ENCODE measurements at places on chromosomes 6 and 20.

DNA sequence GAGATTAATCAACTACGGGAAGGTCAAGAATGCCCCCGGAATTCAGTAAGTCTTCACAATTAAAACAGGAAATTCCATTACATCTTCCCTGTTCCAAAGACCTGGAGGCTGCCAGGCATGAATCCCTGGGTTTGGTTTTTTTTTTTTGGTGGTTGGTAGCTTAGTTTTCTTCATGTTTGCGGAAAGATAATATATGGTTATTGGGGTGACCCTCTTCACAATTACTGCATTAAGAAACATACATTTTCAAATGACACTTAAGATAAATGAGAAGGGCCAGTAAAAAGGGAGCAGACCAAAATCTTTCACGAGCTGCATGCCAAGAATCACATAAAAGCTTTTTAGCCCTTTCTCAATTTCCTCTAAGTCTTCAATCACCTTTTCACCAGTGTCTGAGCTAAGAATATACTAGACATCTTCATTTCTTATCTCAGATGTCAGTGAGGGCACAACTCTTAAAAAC lies 64.0 kb downstream of the KIF13A start:
- DNase-seq: no peak

- no peak for DNase-seq
These were observed 8.3 kb downstream of the PM20D2 start for GRCh38 chr6:89154131-89154530.

DNA sequence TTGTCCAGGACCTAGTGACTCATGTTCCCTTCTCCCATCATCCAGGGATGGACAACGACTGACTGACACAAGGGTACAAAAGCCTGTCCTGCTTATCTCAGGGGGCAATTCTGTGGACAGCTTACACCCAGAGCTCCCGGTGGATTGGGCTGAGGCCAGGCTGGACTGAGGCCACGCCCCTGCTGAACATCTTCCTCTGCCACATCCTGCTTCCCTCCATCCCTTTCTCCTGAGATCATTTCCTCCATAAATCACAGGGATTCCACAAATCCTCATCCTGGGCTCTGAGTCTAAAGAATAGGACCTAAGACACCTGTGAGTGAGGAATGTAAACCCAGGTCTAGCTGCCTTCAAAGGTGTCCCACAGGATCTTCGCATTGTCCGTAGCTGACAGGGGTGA lies 30.4 kb upstream of the RNF24 start:
- DNase-seq: no peak

DNA sequence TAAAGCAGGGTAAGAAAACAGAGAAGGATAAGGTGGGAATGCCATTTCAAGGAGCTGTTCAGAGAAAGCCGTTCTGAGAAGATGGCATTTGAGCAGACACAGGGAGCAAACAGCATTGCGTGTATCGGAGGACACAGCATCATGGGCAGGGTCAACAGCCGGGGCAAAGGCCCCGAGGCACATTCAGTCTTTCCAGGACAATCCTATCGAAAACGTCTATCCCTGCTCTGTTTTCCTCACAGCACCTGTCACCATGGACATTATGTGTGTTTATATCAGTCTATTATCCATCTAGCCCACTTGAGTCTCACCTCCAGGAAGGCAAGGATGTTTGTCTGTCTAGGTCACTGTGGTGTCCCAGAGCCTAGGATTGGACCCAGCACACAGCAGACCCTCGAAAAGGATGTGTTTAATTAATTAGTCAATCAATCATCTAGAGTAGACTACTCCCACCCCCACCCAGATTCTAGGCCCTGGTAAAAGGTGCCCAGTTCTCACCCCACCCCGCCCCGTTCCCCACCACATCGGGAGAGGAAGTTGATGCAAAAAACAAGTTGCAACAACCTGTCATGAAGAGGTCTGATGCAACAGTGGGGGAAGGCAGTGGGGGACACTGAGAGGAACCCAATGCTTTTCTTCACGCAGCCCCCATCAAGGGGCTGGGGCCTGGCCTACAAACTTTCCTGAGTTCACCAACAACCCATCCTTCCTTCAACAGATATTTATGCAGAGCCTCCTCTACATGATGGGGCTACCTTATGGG lies 66.6 kb downstream of the PREX1 start:
- DNase-seq: no peak

GRCh38 chr6:124683507-124683906 lies 278.7 kb upstream of the RNF217 start:
- DNase-seq: no peak

- no peak for DNase-seq
These were observed 20.6 kb upstream of the FABP7 start for GRCh38 chr6:122758927-122759334.

GRCh38 chr6:158793432-158793831 lies 25.7 kb downstream of the EZR start:
- DNase-seq: no peak

- DNase-seq: no peak
These were observed 4.6 kb downstream of the NINL start for GRCh38 chr20:25580711-25581110.

GRCh38 chr6:100617633-100618350 lies 153.1 kb upstream of the SIM1 start:
- no peak for DNase-seq

DNA sequence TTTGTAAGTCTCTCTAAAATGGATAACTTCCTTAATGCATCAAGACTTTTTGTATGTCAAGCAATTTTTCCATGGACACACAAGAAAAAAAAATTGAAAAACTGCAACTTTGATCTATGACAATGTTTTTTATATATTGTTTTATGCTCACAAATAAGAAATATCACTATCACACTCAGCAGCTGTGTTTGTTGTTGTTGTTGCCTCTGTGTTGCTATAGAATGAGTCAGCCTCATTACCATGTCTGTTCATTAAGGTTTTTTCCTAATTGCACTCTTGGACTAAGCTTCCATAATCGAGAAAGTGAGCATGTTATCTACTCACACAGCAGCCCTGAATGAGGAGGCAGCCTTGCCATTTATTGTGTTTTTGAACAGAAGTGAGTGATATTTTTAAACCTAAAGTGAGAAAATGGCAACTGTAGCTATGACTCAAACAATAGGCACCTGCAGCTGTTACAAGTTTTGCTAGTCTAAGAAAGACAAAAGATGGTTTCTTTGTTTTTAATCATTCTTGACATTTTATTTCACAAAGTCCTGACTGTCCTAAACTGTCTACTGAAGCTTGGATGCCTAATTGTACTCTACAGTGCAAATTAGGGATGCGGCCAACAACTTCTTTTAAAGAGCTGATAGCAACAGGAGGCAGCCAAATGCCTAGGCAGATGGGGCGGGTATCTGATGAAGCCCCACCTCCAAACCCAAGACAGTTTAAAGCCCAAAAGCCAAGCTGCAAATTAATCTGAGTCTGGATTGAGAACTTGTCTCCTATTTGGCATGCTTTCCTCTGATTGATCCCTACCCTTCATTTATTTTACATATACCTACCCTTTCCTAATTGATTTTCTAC lies 77.9 kb upstream of the DOK5 start:
- DNase-seq: no peak

GRCh38 chr20:63931735-63932134 lies 24.5 kb downstream of the UCKL1 start:
- DNase-seq: no peak

DNA sequence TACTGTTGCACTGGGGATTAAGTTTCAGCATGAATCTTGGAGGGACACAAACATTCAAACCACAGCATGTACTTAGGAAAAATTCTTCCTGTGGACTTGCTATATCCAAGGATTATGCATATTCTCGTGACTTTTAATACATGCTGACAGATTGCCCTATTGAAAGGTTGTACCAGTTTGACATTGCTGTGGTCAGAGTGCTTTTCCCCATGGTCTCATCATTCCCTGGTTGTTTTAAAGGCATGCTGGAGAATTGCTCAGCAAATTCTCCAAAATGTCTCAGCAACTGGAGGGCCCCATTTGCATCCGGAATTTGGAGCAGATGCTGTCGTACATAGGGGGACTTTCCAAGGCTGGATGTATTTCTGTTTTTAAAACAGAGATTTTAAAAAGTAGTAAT lies 7.4 kb downstream of the HECA start:
- DNase-seq: no peak

GRCh38 chr6:128465368-128466343 lies 54.7 kb downstream of the PTPRK start:
- no peak for DNase-seq

DNA sequence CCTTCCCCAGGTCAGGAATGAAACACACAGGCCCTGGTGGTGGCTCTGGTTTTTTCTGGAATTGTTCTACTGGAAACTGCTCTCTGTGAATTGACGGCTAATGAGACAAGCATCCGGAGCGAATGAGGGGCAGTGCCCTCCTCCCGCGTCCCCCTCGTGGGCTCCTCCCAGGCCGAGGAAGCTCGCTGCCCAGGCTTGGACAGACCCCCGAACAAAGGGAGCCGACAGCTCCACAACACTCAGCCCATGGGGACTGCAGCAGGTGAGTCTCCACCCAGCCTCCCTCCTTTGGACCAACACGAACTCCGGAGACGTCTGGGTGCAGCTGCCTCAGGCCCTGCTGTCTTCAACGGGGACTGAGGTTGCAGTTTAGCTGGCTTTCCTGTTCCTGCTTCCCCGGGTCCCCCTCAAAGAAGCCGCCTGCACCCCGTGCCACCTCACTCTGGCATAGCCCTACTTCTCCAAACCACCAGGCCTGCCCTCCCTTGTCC lies 31.3 kb upstream of the AFDN start:
- DNase-seq: no peak

DNA sequence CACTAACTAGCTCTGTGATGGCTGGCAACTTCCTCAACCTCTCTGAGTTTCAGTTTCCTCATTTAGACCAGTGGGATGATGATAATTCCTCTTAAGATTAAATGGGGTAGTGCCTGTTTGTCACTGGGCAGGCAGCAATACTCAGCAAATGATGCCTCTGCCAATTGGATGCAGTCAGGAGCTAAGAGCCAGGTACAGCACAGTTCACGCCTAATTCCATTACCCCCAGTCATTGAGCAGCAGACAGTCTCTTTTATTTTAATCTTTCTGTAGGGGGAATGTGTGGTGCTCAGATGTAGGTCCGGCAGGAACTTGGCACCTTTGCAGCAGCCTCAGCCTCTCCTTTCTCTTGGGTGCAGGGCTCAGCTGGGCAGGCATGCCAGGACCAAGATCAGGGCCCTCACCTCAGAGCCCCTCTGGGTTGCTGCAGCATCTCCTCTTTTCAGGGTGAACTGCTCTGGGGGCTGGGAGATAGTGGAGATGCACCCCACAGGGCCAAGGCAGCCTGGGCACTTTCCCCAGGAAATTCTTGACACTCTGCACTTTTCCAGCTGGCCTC lies 243.8 kb downstream of the LRFN2 start:
- no peak for DNase-seq

GRCh38 chr20:31989030-31989645 lies 21.1 kb upstream of the CCM2L start:
- DNase-seq: no peak

- DNase-seq: no peak
These were observed 42.7 kb upstream of the TNFRSF21 start for GRCh38 chr6:47352194-47352920.

- no peak for DNase-seq
These were observed 64.7 kb downstream of the TRAM2 start for GRCh38 chr6:52512199-52512598.

Data from activated B cell treated with CpG ODN at 0.5 μM for 24 hours (primary cell).